Stimulated activated CD4-positive, alpha-beta T cell treated with anti-CD3 and anti-CD28 coated beads, TNF-alpha, amount 100 ng/mL, for 1 hour (primary cell): ENCODE measurements at places on chromosomes 5 and 9.

DNA sequence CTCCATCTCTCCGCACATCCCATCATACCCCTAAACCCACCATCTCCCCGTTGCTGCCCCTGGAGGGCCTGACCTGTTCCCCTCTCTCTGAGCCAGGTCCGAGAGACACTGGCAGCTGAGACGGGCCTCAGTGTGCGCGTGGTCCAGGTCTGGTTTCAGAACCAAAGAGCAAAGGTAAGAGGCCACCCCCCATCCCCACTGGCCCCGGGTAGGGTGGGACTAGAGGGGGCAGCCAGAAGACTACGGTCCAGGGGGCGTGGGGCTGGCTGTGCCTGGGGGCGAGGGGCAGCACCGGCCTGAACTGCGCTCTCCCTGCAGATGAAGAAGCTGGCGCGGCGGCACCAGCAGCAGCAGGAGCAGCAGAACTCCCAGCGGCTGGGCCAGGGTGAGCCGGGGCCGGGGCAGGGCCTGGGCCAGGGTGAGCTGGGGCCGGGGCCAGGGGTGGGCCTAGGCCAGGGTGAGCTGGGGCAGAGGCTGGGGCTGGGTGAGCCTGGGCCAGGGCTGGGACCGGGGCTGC lies 79.8 kb downstream of the LMX1B start:
- DNase-seq = no peak

GRCh38 chr9:132753593-132753880 lies 83.3 kb downstream of the GTF3C4 start:
- DNase-seq = no peak

DNA sequence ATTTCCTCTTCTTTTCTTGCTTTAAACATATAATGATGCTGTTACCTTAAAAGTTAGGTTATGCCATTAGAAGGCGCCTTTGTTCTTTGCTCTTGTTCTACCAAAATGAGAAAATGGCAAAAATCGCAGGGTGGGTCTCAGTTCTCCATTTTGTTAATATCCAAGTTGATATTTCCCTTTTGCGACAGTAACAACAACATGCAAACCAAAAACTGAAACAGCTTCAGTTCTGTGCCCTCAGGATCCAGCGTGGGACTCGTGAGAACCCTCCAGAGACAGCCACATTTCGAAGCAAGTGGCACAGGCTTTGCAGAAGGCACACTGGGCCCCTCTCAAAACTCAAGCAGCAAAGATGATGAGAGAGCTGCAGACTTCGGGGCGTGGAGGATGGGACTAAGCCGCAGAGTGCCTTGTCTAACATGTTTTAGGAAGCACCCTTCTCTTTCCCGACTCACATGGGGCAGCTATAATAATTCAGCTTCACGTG lies 33.0 kb upstream of the LCP2 start:
- no peak for DNase-seq

DNA sequence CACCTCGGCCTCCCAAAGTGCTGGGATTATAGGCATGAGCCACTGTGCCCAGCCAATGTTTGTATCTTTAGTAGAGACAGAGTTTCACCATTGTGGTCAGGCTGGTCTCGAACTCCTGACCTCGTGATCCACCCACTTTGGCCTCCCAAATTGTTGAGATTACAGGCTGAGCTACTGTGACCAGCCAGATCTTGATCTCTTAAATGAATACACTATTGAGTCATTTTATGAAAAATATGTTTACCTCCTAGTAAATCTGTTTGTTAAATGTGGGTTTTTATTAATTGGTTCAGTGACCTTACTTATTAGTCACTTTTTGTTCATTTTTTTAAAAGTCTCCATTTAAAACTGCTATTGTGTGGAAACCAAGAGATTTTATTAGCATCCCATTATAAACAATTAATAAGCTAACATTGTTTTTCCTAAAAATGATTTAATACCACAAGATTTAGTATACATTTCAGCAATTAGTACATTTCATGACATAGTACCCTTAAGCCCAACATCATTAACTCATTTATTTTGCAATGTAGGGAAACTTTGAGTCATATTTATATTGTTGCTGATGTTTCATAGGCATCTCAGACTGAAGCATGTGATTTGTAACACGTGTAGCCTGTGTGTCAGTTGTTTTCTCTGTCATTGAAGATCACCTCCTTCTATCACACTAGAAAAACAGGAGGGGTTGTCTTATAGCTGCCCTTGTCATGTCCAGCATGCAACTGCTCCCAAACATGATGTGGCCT lies 261.2 kb downstream of the TAF11L14 start:
- no peak for DNase-seq

DNA sequence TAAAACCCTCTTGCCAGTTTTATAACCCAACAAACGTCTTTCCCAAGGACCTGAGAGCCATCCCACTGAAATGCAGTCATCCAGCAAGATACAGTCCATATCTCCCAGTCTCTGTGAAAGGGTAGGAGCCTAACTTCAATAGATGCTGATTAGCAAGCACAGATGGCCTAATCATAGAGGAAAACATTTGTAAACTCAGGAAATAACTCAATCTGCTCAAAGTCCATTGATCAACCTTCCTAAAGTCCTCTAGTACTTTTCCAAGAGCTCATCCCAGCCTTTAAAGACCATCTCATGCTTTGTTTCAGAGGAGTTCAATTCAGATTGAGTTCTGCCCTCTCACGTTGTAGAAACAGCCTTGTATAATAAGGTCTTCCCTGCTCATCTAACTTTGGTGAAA lies 324.2 kb downstream of the MRPS30 start:
- no peak for DNase-seq

- no peak for DNase-seq
Measured at GRCh38 chr9:105320568-105320967, 76.1 kb downstream of the SLC44A1 start.

GRCh38 chr9:33649463-33649862 lies 125.4 kb downstream of the ANKRD18B start:
- no peak for DNase-seq

DNA sequence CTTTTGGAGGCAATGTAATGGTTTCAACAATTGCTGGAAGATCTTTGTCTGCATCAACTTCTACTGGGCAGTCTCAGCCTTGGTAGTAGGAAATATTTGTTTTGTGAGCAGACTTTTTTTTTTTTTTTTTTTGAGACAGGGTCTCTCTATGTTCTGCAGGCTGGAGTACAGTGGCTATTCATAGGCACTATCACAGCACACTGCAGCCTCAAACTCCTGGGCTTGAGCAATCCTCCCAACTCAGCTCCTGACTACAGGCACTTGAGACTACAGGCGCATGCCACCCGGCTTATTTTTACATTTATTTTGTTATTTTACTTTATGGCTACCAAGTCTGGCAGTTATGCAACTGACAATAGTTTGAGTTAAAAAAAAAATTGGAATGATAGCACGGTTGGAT lies 187.3 kb downstream of the SNX18 start:
- DNase-seq = no peak

GRCh38 chr5:130974021-130974683 lies 190.9 kb downstream of the HINT1 start:
- DNase-seq = no peak

- DNase-seq = no peak
Measured at GRCh38 chr9:13358128-13358527, 78.6 kb upstream of the MPDZ start.

DNA sequence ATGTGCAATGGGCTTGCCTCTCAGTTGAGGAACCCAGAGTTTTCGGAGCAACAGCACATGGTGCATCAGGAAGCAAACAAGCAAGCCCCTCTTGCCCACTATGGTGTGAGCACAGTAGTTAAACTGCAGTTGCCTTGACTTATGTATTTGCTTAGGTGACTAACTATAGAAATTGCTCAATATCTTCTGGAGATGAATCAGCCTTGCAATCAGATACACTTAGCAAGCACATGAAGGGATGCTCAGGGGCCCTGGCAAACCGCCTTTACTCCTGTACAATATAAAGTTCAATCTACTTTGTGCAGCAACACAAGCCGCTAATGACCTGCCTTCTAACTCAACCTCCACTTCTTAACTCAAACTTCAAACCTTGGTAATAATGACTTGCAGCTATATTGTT lies 581.7 kb upstream of the RIOK2 start:
- DNase-seq = no peak

- peak; percentile 30 for DNase-seq
Measured at GRCh38 chr5:32489791-32490562, 45.4 kb upstream of the ZFR start.

DNA sequence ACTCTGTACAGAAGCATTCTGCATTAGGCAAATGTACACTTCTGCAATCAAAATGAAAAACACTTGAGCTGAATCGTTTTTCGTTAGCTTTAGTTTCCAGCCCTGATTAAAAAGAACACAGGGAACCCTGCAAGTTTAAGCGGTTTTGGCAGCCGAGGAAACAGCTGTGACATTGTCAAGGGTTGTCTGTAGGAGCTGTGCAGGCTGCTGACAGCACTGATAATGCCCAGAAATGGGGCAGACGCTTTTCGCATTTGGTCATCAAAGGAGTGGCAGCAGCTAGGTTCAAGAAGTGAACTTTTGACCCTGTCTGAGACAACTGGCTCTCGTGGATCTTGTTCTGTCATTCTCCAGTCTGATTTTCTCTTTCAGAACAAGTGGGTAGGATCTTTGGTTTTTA lies 165.6 kb upstream of the CCDC152 start:
- DNase-seq = no peak

- no peak for DNase-seq
Measured at GRCh38 chr9:128825923-128826700, 3.5 kb downstream of the SPOUT1 start.

- no peak for DNase-seq
Measured at GRCh38 chr9:108783326-108783725, 72.5 kb downstream of the ACTL7B start.

DNA sequence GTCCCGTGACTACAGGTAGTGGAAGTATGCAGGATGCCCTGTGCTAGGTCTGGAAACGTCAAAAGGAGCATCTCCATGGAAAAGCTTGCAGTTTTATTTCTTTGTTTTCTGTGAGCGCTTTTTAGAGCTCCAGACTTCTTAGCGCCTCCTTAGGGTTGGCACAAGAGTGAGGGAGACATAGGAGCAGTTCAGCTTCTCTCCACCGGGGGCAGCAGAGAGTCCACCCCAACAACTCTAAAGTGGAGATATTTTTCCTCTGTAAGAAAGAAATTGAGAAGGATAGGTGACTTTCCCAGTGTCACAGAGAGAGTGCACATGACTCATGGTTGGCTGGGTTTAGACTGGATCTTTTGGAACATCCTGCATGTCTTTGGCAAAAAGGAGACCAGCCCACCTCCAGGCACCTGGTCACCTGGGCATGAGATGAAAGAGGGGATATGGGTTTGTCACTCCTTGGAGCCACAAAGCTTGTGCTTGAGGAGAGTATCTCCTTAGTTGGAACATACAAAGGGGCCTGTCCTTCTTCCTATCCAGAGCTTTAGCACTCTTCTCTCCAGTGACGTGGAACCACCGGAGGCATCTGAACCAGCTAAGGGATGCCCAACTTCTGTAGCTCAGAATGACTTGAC lies 637.7 kb downstream of the SEMA5A start:
- DNase-seq = no peak

GRCh38 chr9:87406543-87407166 lies 91.0 kb upstream of the DAPK1 start:
- DNase-seq = no peak

DNA sequence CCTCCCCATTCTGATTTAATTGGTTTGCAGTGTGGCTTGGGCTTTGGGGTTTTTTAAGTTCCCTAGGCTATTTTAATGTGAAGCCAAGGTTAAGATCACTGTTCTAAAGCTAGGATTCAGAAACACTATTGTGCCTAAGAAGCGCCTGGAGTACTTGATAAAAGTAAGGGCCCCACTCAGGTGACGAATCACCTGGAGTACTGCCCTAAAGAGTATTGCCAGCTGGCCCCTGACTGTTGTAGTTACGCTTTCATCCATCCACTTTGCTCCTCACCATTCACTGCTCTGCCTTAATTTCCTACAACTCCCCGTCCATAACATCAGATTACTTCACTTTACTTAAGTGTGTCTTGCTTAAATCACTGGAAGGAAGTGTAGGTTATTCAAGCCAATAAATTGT lies 119.3 kb downstream of the CD180 start:
- no peak for DNase-seq

DNA sequence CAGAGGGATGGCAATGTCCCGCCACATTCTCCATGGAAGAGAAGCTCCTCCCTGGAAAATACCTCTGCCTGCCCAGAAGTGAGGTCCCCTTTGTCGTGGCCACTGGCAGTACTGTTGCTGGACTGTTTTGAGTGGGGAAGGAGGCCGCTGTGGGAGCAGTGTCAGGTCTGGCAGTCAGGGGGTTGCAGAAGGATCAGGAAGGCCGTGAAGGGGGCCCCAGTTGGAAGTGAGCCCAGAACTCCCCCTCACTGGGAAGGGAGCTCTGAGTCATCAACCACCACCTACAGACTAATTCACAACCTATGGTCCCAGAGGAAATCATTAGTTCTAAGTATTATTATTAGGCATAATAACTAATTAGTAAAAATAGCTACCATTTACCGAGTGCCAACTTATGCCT lies 200.4 kb downstream of the TTLL11 start:
- no peak for DNase-seq

DNA sequence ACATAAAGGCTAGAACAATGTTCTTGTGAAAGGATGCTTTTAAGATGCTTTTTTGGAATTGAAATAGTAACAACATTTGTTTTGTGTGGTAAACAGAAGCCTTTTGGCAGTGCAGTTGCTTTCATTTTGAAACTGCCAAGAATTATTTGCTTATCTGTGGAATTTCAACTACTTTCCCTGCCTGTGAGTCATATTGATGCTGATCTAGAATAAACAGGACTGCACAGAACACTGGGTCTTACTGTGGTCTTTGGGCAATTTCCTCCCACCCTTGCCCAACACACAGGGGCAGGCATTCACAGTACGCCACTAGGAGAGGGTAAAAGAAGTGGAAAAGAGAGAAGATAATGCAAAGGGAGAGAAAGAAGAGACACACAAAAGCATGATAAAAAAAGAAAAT lies 483.7 kb downstream of the ELAVL2 start:
- no peak for DNase-seq

GRCh38 chr9:113220467-113221002 lies 542 bp downstream of the FKBP15 start:
- DNase-seq = no peak

- no peak for DNase-seq
Measured at GRCh38 chr9:77731008-77731698, 83.0 kb upstream of the GNA14 start.

- DNase-seq = peak; percentile 25
Measured at GRCh38 chr5:143355710-143356109, 47.8 kb downstream of the NR3C1 start.

GRCh38 chr9:82404881-82405280 lies 416.3 kb downstream of the SPATA31D1 start:
- DNase-seq = no peak

DNA sequence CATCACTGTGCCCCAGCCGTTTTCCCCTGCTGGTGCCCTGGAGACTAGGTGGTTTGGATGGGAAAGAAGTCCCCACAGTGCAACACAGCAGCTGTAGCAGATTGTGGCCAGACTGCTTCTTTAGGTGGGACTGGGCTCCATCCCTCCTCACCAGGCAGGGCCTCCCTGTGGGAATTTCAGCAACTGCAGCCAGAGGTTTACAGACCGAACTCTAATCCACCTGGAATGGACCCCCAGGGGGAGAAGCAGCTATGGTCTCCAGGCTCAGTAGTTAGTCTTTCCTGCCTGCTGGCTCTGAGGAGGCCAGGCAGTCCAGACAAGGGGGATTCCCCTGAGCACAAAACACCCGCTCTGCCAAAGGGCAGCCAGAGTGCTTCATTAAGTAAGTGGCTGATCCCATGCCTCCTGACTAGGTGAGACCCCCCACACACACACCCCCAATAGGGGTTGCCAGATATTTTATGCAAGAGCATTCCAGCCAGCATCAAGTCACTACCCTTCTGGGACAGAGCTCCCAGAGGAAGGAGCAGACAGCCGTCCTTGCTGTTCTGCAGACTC lies 188.9 kb downstream of the SGCD start:
- DNase-seq = no peak
